Neural crest cell (in vitro differentiated cells): ENCODE measurements at places on chromosomes 6 and 20. TPM values are rescaled to one million over a fixed set of nuclear protein-coding genes. Genes with fewer than 3 reads are reported as not detected.

DNA sequence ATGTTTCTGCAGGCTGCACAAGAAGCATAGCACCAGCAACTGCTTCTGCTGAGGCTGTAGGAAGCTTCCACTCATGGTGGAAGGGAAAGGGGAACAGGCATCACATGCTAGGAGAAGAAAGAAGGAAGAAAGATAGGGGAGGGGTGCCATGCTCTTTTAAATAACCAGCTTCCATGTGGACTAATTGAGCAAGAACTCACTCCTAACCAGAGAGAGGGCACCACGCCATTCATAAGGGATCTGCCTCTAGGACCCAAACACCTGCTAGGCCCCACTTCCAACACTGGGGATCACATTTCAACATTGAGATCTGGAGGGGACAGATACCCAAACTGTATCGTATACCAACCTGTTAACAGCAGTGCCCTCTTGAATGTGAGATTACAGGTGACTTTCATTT lies 46.9 kb upstream of the ARMC2 start:
- H3K27me3 ChIP-seq, result no peaks in the 10 kb centered on the region
- H3K4me1 ChIP-seq, result peaks cover 42% of the 10 kb centered on the region
- DNase-seq, result no peak
- H3K27ac ChIP-seq, result no peak overlapping the region
- no peak overlapping the region for H3K4me3 ChIP-seq
- no peaks in the 10 kb centered on the region for H3K36me3 ChIP-seq

DNA sequence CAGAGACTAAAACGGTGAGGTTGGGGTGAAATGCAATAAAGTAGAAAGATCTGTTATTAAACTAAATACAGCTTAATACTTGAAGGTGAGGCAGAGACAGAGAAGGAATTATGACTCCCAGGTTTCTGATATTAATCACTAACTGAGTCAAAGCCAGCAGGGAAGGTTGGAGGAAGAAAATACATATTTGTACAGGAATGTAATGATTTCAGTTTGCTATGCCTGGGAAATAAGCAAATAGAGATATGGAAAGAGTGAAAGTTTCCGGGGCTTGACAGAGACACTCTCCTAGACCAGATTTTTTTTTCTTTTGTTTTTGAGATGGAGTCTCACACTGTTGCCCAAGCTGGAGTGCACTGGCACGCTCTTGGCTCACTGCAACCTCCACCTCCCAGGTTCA lies 76.8 kb downstream of the PTPRK start:
- no peak for DNase-seq
- H3K36me3 ChIP-seq, result peaks cover 4% of the 10 kb centered on the region
- no peak overlapping the region for H3K4me3 ChIP-seq
- no peaks in the 10 kb centered on the region for H3K4me1 ChIP-seq

- H3K27ac ChIP-seq, result peak overlapping the region; percentile 28
- H3K27me3 ChIP-seq, result no peaks in the 10 kb centered on the region
- no peaks in the 10 kb centered on the region for H3K36me3 ChIP-seq
- no peak for DNase-seq
- H3K4me1 ChIP-seq, result peaks cover 6% of the 10 kb centered on the region
- no peak overlapping the region for H3K4me3 ChIP-seq
These were observed 190.9 kb upstream of the FOXA2 start for GRCh38 chr20:22775256-22775655.

- H3K4me3 ChIP-seq, result no peak overlapping the region
- DNase-seq, result no peak
- H3K36me3 ChIP-seq, result peaks cover 4% of the 10 kb centered on the region
- H3K4me1 ChIP-seq, result no peaks in the 10 kb centered on the region
- no peaks in the 10 kb centered on the region for H3K27me3 ChIP-seq
- no peak overlapping the region for H3K27ac ChIP-seq
These were observed 16.6 kb downstream of the TENT5A start for GRCh38 chr6:81735756-81736380.

DNA sequence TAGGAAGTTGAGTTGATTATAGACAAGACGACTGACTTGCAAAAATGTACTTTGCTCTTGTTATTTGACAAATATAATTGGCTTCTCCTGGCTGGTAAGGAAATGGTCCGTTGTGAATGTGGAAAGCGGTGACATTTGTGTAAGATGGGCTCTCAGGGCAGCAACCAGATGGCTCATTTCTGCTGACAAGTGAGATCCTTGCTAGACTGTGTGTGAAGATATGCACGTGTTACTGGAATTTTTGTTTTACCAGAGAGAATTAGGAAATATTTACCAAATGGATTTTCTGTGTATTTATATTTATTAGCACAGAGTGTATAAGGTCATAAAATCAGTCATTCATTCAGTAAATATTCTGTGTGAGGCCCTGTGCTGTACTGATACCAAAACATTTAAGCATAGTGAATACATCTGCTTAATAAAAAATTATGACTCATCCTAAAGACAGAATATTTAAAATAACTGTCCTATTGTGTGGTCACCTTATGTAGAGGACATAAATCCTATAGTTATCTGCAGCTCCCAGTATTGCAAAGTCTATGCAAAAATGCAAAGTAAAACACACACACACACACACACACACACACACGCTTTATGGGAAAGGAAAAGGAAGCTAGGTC lies 109.9 kb upstream of the ASF1A start:
- H3K4me1 ChIP-seq, result peaks cover 54% of the 10 kb centered on the region
- no peaks in the 10 kb centered on the region for H3K36me3 ChIP-seq
- H3K27ac ChIP-seq, result peak overlapping the region; percentile 32
- H3K27me3 ChIP-seq, result no peaks in the 10 kb centered on the region
- peak overlapping the region; percentile 68 for H3K4me3 ChIP-seq

GRCh38 chr6:87541041-87541440 lies 48.7 kb downstream of the RARS2 start:
- no peak for DNase-seq
- no peak overlapping the region for H3K27ac ChIP-seq
- no peaks in the 10 kb centered on the region for H3K4me1 ChIP-seq
- no peak overlapping the region for H3K4me3 ChIP-seq

DNA sequence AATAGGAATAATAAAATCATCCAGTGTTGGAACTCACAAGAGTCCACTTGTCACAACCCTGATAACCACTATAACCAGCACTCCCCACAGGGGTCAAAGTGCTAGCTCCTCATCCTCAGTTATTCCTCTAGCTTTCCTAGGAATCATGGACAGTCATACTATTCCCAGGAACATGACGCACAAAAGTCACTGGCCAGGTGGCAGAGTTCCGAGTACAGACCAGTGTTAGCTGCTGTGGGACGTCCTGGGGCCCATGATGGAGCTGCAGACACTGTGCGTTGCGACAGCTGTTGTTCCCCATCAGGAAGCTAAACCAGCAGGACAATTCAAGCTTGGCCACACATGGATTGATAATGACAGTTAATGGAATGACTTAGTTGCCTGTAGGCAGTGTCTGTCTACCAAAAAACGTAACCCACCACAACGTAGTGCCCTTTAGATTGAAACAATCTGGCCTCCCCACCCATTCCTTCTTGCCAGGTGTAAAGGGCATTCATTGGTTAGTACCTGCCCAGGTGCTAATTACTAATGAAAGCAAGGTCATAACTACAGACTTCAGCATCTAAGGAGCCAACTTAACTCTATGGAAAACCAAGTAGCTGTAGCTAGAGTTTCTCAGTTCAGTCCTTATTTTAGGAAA lies 17.4 kb downstream of the EZR start:
- peaks cover 53% of the 10 kb centered on the region for H3K4me1 ChIP-seq
- H3K27me3 ChIP-seq, result no peaks in the 10 kb centered on the region
- DNase-seq, result no peak
- H3K36me3 ChIP-seq, result no peaks in the 10 kb centered on the region

GRCh38 chr6:146444189-146444588 lies 99.4 kb upstream of the RAB32 start:
- H3K4me3 ChIP-seq, result no peak overlapping the region
- H3K36me3 ChIP-seq, result peaks cover 3% of the 10 kb centered on the region
- no peaks in the 10 kb centered on the region for H3K4me1 ChIP-seq
- no peak for DNase-seq

- peaks cover 58% of the 10 kb centered on the region for H3K4me1 ChIP-seq
- no peaks in the 10 kb centered on the region for H3K27me3 ChIP-seq
- H3K4me3 ChIP-seq, result peak overlapping the region; percentile 91
These were observed 56.9 kb downstream of the FAM217A start for GRCh38 chr6:4021854-4022695.

- H3K4me1 ChIP-seq, result peaks cover 20% of the 10 kb centered on the region
- no peak for DNase-seq
- no peaks in the 10 kb centered on the region for H3K36me3 ChIP-seq
- no peaks in the 10 kb centered on the region for H3K27me3 ChIP-seq
- H3K27ac ChIP-seq, result no peak overlapping the region
- no peak overlapping the region for H3K4me3 ChIP-seq
These were observed 91.0 kb downstream of the TCP11 start for GRCh38 chr6:35049900-35050756.

GRCh38 chr6:30323806-30324205 lies 2.9 kb upstream of the TRIM39 start:
- no peak for DNase-seq
- H3K4me3 ChIP-seq, result peak overlapping the region; percentile 69
- peaks cover 3% of the 10 kb centered on the region for H3K36me3 ChIP-seq
- H3K27me3 ChIP-seq, result no peaks in the 10 kb centered on the region

DNA sequence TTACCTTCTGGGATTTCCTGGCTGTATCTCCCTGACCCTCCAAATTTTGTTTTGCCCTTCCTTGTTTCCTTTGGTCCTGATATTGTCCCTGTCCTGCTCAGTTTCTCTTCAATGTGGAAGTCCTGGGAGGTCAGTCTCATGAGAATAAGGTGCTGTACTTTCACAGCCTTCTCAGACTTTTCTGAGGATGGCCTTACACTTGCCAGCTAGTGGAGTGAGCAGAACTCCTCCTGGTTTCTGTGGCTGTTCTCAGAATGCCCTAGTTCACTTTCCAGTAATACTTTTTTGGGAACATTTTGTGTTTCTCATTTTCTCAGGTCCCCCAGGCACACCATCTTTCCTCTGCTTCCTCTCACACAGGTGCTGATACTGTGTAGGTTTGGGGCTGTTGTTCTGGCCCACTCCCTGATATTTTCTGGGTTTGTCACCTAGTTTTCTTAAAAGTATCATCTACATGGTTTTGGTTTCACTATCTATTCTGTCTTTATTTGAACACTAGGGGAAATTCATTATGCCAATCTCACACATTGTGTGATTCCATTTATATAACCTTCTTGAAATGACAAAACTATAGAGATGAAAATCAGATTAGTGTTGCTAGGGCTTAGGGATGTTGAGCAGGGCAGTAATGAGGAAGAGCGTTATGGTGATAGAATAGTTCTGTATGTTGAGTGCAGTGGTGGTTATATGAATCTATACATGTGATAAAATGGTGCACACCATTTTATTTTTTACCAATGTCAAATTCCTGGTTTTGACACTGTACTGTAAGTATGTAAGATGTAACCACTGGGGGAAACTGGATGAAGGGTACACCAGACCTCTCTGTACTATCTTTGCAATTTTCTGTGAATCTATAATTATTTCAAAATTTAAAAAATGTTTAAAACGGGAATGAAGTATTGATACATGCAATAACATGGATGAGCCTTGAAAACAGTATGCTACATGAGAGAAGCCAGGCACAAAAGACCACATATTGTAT lies 27.2 kb upstream of the BRPF3 start:
- no peaks in the 10 kb centered on the region for H3K27me3 ChIP-seq
- no peak for DNase-seq
- no peaks in the 10 kb centered on the region for H3K36me3 ChIP-seq
- no peak overlapping the region for H3K4me3 ChIP-seq
- H3K27ac ChIP-seq, result peak overlapping the region; percentile 1

GRCh38 chr6:118869350-118869749 lies 24.6 kb upstream of the ASF1A start:
- H3K27me3 ChIP-seq, result no peaks in the 10 kb centered on the region
- H3K4me3 ChIP-seq, result no peak overlapping the region
- H3K27ac ChIP-seq, result no peak overlapping the region
- peaks cover 37% of the 10 kb centered on the region for H3K36me3 ChIP-seq

GRCh38 chr6:119250036-119250435 lies 99.5 kb downstream of the MAN1A1 start:
- no peak overlapping the region for H3K4me3 ChIP-seq
- no peak overlapping the region for H3K27ac ChIP-seq
- no peaks in the 10 kb centered on the region for H3K27me3 ChIP-seq
- no peak for DNase-seq
- H3K36me3 ChIP-seq, result no peaks in the 10 kb centered on the region

DNA sequence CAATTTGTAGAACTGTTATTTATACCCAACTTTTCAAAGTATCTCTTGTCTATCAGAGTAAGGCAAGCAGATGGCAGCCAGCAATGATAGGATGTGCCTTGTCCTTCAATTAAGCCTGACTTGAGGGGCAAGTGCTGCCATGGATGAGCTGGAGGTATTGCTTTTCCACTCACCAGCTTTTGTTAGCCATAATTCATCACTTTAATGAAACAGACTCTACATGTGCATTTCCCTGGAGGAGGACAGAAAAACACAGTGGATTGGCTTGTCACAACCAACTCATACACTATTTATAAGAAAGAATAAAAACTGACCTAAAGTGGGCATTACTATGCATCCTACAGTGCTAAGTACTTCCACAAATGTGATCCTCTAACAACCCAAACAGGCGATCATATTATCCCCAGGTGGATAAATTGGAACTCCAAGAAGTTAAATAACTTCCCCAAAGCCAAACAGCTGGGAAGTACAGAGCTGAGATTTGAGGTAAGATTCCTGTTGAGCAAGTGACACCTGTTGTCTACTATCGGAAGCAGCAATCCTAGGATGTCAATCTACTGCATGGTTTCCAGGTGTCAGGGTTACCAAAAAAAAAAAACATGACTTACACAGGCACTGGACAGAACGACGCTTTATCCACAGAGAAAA lies 73.9 kb upstream of the NRSN1 start:
- DNase-seq, result no peak
- no peaks in the 10 kb centered on the region for H3K27me3 ChIP-seq
- no peak overlapping the region for H3K4me3 ChIP-seq
- H3K36me3 ChIP-seq, result no peaks in the 10 kb centered on the region
- peak overlapping the region; percentile 93 for H3K27ac ChIP-seq

DNA sequence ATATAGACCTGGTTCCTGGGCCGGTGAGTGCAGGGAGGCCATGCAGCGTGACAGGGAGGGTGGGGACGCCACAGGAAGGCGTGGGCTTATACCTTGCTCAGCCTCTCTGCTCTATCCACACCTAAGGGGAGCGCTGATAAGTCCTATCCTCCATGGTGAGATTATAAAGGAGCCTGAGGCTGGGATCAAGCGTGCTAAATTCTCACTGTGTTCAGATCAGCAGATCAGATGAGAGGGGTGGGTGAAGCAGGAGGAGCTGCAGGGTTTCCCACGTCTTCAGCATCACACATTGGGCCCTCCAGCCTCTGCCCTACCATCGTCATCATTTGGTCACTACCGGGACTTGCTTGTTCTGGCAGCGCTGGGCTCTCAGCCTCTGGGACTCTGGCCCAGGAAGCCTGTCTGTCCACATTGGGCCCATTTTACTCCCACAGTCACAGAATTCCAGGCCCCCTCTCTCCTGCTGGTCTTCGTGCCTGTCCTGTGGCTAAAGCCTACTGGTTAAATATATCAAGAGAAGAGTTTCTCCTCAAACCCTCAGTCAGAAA lies 29.1 kb upstream of the PDE10A start:
- DNase-seq, result no peak
- no peaks in the 10 kb centered on the region for H3K27me3 ChIP-seq
- H3K36me3 ChIP-seq, result peaks cover 2% of the 10 kb centered on the region
- H3K4me3 ChIP-seq, result no peak overlapping the region

Gene SMPDL3A
- 3.3 and 3.6 TPM in 2 replicates for total RNA-seq

Gene MEI4
- 0.44 and 0.64 TPM in 2 replicates for total RNA-seq

Gene SCUBE3
- 22.2 and 22.5 TPM in 2 replicates for total RNA-seq

Gene PDE10A
- total RNA-seq, result 23.7 and 26.2 TPM in 2 replicates

Gene KCNK5
- total RNA-seq, result 30.4 and 32.7 TPM in 2 replicates

Gene CLVS2
- total RNA-seq, result 1.2 and 1.3 TPM in 2 replicates

Gene TMEM14A
- 25.0 and 27.8 TPM in 2 replicates for total RNA-seq

Gene GSTA3
- total RNA-seq, result not detected in 2 replicates

Gene B3GALT4
- 2.0 and 2.8 TPM in 2 replicates for total RNA-seq

Gene EYA2
- total RNA-seq, result 1.3 and 1.4 TPM in 2 replicates
